Fibroblast of the aortic adventitia (primary cell): ENCODE measurements at places on chromosomes 3 and 15.

- no peak for DNase-seq
Measured at GRCh38 chr15:81222007-81222406, 25.3 kb downstream of the IL16 start.

- peak; percentile 22 for DNase-seq
Measured at GRCh38 chr3:22089284-22089683, 338.3 kb upstream of the ZNF385D start.

- peak; percentile 66 for DNase-seq
Measured at GRCh38 chr3:180250172-180250571, 213.4 kb upstream of the PEX5L start.

DNA sequence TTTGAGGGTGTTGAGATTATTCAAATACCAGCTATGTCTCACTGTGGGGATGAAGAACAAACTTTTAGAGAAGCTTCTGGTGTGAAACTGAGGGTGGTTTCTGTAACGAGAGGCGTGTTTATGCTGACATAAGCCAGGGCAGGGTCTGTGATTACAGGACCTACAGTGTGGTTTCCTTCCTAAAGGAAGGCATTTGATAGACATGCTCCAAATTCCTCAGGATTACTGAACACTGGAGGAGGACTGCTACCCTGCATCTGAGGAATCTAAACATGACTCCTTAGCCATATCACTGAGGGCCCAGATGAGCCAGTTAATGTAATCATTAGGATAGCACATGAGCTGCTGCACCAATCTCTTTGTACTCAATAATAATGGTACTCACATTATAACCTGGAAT lies 328.4 kb upstream of the UMPS start:
- DNase-seq = no peak

DNA sequence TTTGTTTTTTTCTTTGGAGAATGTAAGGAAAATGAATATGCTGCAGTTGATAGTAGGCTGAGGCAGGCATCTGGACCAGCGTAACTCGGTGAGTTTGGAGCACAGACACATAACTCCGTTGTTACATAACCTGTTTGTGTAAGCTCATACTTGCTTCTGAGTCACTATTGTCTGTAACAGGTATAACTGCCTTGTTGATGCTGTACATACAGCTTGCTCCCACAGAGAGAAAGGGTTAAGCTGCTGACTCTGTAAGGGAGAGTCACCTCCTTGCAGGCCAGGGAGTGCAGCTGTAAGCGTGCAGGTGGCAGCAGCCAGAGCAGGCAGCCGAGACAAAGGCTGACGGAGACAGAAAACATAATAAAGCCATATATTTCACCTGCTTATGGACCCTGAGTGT lies 20.4 kb downstream of the RETNLB start:
- no peak for DNase-seq

DNA sequence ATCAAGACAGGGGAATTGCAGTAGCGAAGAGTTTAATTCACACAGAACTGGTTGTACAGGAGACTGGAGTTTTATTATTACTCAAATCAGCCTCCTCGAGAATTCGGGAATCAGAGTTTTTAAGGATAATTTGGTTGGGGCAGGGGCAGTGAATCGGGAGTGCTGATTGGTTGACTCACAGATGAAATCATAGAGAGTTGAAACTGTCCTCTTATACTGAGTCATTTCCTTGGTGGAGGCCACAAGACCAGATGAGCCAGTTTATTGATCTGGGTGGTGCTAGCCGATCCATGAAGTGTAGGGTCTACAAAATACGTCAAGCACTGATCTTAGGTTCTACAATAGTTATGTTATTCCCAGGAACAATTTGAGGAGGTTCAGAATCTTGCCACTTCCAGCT lies 5.3 kb upstream of the ZNF770 start:
- DNase-seq = no peak

DNA sequence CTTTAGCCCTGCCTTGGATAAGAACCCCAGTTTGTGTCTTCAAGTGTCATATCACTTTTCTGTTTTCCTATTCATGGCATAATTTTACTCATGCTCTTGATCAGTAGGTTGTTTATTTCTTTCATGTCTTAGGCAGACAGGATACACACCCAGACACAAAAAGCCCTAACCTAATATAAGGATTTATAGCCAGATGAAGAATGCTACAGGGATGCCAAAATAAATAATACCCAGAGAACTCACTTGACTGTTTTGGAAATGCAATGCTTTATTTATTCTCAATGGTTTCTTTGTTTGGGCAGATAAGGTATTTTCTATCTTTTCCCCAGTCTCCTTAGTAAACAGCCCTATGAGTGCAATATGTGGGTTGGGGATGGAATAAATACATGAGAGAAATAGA lies 424.0 kb upstream of the PDZRN3 start:
- no peak for DNase-seq

DNA sequence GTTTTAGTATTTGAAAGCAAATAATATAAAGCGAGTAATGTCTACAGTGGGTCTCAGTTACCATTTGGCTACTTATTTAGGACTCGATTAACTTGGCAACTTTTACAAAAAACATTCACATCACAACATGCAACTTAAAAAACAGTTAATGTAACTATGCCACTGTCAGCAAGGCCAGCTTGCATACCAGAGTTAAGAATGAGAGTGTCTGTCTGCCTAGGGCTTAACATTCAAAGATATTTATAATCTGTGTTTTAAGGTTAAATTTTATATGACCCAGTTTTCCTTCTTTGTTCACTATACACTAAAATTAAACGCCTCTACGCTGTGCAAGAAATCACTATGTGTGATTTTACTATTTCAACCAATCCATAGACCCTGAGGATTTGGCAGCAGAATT lies 5.2 kb upstream of the CDAN1 start:
- no peak for DNase-seq

GRCh38 chr15:96870580-96870979 lies 540.1 kb downstream of the NR2F2 start:
- no peak for DNase-seq

DNA sequence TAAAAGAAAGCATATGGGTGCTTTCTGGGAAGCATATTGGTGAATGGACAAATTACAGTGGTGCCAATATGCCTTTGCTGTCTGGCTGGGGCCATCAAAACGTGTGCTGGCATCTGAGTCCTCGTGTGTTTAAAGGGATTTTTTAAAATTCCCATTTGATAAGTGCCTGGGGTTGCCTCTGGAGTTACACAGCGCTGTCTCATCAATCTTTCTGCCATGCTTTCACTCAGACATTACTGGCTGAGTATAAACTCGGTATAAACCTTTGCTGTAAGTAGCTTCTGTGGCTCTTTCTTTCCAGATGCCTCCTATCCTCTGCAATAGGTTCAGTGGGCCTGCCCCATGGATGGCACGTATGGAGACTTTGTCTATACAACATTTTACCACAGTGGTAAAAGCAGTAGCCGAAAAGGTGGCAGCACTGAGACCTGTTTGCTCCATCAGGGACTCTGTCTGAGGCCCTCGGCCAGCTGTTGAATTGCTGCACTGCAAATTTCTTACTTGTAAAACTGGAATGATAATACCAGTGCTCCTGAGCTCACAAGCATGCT lies 195.5 kb downstream of the LPP start:
- peak; percentile 71 for DNase-seq

GRCh38 chr3:114899186-114899931 lies 247.7 kb downstream of the ZBTB20 start:
- no peak for DNase-seq

GRCh38 chr3:11136830-11137626 lies 17.3 kb upstream of the HRH1 start:
- DNase-seq = peak; percentile 100

DNA sequence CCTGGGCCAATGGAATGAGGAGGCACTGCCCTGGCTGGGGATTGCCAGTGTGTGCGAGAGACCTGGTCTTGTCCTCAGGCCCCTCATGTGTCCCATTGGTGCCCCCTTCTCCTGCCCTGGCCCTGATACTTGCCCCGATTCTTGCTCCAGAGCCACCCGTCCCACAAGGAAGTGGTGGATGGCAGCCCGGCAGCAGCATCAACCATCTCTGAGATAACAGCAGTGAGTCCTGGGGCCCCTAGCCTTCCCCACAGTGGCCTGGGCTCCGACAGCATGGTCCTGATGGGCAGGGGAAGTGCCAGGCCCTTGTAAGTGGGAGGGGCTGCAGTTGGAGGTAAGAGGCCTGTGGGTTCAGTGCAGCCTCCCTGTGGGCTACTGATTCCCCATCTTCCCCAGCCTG lies 15.4 kb downstream of the VILL start:
- DNase-seq = no peak

- no peak for DNase-seq
Measured at GRCh38 chr3:48001991-48002390, 14.2 kb downstream of the MAP4 start.

DNA sequence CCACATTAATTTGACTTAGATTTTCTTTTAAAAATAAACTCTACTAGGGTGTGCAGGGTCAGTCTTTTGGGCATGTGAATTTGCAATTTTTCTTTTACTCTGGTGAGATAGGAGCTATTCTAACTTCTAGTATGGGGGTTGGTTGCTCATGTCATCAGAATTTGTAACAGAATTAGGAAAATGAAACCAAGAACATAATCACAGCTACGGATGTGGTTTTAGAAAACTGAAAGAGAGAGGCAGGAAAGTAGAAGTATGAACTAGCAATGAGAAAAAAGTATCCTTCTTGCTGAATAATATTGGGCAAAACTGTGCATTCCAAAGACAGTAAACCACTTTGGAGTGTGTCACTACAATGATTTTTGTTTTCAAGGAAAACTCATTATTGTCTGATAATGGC lies 43.3 kb downstream of the ADPGK start:
- DNase-seq = no peak

GRCh38 chr15:51170882-51171633 lies 76.4 kb upstream of the TNFAIP8L3 start:
- no peak for DNase-seq

GRCh38 chr15:48891232-48891765 lies 13.4 kb downstream of the EID1 start:
- no peak for DNase-seq

DNA sequence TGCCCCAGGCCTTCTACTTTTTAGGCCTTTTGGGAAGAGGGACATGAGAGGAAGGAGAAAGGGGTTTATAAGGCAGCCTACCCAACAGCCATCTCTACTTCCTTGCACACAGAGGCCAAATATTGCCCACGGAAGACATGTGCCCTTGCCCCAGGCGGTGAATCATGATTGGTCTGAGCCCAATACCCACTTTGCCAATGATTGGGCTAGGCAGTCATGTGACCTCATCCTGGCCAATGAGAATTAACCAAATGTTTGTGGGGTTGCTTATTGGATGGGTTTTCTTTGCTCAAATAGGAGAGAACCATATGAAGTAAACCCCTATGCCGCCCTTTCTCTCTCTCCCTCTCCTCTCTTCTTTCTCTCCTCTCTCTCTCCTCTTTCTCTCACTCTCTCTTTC lies 42.2 kb upstream of the ATP1B3 start:
- DNase-seq = no peak

DNA sequence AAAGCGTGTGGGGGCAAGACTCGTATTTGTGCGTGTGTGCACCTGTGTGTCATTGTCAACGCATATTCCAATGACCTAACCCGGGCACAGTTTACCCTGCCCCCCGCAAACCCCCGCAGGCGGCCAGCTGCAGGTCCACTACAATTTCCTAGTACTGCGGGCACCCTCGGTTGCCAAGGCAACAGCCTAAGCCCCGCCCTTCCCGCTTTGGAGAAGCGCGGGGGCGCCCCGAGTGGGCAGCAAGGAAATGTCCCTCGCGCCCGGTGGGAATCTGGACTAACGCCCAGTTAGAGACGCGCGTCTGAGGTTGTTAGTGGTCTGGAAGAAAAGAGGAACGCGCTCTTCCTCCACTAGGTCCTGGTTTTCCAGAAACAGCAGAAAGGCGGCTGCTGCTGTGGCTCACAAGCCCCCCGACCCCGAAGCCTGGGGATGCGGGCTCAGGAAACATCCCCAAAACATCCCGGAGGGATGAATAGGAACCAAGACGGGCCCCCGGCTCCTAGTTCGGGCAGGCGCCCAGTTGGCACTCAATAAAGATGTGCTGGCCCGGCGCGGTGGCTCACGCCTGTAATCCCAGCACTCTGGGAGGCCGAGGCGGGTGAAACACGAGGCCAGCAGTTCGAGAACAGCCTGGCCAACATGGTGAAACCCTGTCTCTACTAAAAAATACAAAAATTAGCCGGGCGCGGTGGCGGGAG lies 1.1 kb downstream of the ABHD14A start:
- DNase-seq = peak; percentile 49

GRCh38 chr3:138093721-138094120 lies 21.7 kb downstream of the DZIP1L start:
- peak; percentile 55 for DNase-seq

- DNase-seq = no peak
Measured at GRCh38 chr3:194785315-194785714, 99.6 kb downstream of the FAM43A start.

DNA sequence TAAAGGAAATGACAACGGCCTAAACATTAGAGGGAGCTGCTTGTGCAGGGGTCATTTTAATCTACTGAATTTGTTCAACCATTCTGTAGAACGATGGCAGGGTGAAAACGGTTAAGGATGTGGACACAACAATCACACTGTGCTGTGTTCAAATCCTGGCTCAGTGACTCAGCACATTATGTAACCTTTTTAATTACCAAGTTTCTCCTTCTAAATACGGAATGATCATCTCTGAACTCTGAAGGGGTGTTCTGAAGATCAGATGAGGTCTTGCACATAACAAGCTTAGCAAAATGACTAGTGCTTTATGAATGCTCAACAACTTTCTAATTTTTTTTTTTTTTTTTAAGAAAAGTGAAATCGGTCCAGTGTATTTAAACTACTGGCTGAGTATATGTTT lies 592.8 kb downstream of the FOXP1 start:
- no peak for DNase-seq

DNA sequence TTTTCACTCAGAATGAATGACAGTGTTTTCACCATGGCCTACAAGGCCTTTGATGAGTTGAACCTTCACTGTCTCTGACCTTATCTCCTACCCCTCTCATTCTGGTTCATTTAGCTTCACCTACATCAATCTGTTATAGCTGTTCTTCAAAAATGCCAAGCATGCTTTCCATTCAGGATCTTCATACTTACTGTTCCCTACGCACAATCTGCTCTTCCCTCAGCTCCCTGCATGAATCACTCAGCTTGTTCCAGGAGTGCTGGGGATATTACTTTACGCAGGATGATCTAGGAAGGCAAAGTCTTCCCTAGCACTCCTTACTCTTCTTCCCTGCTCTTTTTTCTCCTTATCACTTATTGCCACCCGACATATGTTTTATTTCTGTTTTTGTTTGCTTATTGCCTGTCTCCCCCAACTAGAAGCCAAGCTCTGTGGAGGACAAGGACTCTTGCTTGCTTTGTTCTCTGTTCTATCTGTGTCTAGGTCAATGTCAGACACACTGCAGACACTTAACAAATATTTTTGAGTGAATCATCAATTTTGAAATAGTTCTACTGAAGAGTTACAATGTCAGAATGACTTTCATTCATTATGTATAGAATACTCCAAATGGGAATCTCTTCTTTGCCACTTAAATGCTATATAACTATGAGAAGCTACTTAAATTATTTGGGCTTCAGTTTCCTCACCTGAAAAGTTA lies 238.3 kb upstream of the FEZF2 start:
- no peak for DNase-seq

DNA sequence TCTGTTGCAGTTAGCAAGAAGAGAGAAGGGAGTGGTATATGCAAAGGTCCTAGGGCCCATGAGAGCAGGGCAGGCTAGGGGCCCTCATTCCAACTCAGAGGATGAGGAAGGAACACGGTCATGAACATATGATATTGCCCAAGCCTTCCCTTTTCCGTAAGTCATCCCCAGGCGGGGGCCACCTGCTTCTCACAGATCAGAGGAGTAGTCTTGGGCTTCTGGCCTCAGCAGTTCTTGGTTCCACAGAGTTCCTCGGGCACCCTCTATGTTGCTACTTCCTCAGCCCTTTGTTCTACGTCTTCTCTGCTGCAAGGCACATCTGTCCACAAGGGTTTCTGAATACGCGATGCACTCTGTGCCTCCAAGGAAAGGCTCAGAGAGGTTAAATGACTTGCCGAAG lies 25.3 kb downstream of the EPHB3 start:
- DNase-seq = no peak

- no peak for DNase-seq
Measured at GRCh38 chr15:81886591-81886990, 159.2 kb downstream of the MEX3B start.
